D341Med (cell line): ENCODE measurements at places on chromosomes 12 and 14.

GRCh38 chr14:20195911-20196310 lies 5.2 kb downstream of the OR11G2 start:
- DNase-seq = no peak

GRCh38 chr14:101855958-101856357 lies 94.4 kb downstream of the PPP2R5C start:
- DNase-seq = no peak

GRCh38 chr12:120917748-120918147 lies 13.6 kb upstream of the SPPL3 start:
- no peak for DNase-seq

DNA sequence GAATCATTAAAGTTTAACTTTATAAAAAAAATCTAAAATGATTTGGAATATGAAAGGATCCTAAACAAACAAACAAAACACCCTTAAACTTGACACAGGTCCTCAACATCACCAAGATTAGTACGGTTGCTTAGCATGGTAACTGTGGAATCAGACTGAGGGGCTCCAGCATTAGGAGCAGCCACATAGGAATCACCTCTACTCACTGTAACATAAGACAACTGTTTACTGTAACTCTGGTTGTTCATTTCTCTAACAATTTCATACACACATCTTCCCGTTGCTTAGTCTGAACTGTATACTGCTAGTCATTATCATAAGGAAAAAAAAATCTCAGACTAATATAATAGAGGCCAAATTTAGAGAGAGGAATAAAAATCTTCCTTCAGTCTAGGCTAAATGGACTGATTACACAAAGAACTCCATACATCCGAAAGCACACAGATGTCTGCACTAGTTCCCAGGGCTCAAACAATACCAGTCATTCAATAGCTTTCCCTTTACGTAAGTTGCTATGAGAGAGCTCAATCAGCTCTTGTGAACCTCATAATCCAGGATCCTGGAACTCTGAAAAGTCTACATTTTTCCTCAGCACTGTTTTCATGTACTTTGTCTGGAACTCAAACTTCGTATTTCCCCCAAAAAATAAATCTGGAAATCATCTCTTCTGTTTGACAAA lies 26.0 kb downstream of the LRP6 start:
- no peak for DNase-seq

DNA sequence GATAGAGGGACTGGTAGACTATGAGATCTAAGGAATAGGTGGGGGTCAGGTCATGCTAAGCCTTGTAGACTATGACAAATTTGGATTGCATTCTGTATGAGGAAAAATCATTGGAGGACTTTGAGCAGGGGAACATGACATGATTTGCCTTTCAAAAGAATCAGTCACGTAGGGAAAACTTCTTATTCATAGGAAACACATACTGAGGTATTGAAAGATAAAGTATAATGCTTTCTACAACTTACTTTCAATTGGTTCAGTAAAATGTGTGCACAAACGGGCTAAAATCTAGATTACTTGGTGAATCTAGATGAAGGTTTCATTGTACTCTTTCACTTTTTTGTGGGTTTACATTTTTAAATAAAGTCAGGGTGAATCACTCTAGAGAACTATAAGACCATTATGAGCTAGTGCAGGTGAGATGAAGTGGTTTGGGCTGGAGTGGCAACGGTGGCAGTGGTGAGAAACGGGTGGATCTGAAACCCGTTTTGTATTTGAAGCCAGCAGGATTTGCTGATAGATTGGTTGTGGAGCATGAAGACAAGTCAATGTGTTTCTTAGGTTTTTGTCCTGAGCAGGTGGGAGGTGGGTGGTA lies 6.7 kb downstream of the BBS10 start:
- DNase-seq = no peak
